ENCODE measurements at places on chromosomes 11 and 22.

DNA sequence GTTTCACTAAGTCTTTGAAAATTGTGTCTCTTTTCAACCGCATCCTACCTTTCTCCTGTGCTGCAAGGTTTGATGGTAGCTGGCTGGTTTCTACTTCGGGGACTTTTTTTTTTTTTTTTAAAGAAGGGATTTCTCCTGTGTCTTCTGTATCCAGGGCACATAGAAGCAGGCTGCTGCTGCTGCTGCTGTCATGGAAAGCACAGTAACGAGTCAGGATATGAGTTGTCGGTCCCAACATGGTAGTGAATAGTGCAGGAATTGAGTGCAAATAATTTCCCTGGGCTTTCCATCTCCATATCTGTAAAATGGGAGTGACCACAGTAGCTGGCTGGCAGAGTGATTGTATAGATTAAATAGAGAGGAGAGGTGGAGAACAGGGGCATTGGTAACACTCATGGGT is 118.3 kb upstream of the NAV2 start:
- no peak for DNase-seq

DNA sequence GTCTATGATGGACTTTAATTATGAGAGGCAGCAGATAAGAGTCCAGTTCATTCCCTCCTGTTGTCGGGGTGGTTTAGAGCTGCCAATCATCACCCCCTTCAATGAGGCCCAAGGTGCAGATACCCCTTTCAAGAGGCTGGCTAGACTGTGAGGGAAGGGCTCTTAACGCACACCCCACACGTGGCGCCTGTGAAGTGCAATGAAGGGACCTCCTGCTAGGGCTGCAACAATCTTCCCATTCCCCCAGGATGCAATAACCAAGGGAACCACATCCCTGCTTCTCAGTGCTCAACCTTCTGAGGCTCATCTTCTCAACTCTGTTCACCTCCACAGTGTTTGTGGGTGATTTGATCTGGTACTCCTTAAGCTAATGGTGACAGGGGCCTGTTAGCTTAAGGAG is 19.0 kb downstream of the TENM4 start:
- DNase-seq = no peak

GRCh38 chr11:11445441-11446185 is 92.6 kb upstream of the CSNK2A3 start:
- no peak for DNase-seq

DNA sequence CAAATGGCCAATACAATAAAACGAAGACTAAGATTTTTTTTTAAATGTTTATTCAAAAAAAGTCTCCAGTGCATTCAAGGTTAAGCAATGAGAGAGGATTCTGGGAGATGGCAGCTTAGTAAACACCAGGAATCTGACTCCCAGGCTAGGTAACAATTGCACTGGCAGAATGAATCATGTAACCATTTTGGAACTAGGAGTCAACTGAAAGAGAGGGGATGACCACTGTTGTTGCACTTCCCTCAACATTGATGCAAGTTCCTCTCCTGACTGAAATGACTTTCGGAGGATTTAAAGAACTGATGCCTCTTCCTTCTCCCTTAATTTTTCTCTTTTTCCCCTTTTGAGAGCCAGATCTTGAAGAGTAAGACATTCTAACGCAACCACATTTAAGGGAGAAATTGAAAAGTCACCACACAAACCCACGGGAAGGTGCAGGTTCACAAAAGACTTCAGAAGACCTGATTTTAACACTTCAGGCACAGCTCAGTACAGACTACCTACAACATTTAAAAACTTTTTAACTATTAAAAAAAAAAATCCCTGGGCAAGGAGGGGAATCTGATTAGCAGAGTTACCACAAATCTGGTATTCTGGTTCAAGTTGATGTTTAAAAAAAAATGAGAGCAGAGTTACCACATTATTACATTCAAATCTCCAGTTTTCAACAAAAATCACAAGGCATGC is 56.8 kb downstream of the FCHSD2 start:
- DNase-seq = no peak

GRCh38 chr11:94183251-94183885 is 54.7 kb downstream of the PANX1 start:
- DNase-seq = no peak

Data from stimulated activated CD4-positive, alpha-beta T cell treated with anti-CD3 and anti-CD28 coated beads, TNF-alpha, amount 100 ng/mL, for 24 hours (primary cell).